ENCODE measurements at places on chromosomes 1 and 21.

GRCh38 chr1:8211883-8212579, 105.9 kb upstream of the SLC45A1 start:
- no peak for DNase-seq

GRCh38 chr1:220894025-220894923, 15.0 kb downstream of the HLX start:
- no peak for DNase-seq

- DNase-seq, result no peak
Measured at GRCh38 chr1:228090613-228091081, 8.1 kb downstream of the ARF1 start.

- no peak for DNase-seq
Measured at GRCh38 chr1:11671544-11672286, 7.7 kb downstream of the FBXO6 start.

DNA sequence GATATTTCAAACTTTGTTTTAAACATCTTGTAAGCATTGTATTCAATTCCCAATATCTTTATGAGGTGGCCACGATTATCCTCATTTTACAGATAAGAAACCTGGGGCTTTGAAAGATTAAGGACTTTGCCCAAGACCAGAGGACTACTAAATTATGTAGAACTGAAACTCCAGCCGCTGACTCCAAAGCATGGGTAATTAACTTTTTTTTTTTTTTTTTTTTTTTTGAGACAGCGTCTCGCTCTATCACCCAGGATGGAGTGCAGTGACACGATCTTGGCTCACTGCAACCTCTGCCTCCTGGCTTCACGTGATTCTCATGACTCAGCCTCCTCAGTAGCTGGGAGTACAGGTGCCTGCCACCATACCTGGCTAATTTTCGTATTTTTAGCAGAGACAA, 68.7 kb downstream of the ALG14 start:
- DNase-seq, result no peak

GRCh38 chr1:224203243-224204016, 20.4 kb downstream of the DEGS1 start:
- no peak for DNase-seq

- no peak for DNase-seq
Measured at GRCh38 chr1:84350550-84350949, 47.7 kb upstream of the DNASE2B start.

- no peak for DNase-seq
Measured at GRCh38 chr21:42298237-42298636, 17.0 kb downstream of the TFF3 start.

DNA sequence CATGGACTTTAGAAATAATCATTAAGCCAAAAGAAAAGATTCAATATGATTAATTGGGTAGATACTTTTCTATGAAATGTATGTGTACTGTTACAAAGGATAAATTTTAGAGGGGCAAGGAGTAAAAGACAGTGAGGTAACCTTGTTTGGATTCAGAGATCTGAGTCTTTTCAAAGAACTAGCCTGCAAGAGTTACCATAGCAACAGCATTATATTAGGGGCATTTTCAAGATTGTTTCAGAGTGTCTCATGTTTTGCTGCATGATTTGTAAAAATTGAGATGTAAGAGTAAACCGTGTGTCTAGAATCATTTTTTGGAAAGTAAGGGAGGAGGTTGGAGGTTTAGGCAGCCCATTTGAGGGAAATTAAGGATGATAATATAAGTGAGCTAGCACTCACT, 70.6 kb upstream of the KIAA1614 start:
- no peak for DNase-seq

DNA sequence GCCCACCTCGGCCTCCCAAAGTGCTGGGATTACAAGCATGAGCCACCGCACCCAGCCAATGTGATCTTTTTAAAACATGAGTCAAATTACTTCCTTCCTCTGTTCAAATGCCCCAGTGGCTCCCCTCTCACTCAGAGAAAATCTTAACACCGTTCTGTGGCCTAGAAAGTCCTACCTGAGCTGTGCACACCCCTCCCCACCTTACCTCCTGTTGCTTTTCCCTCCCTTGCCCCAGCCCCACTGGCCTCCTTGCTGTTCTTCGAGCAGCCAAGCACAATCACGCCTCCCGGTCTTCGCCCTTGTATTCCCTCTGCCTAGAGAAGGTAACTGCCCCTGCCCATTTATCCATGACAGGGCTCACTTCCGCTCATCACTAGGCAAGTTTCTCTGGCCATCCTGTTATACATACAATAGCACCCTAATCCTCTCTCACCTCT, 62.6 kb upstream of the RPL11 start:
- DNase-seq, result no peak
